ENCODE measurements at places on chromosomes 7 and 10.
A peak's percentile ranks its signal among the peaks of the same experiment; 100 is the strongest.

GRCh38 chr10:88890681-88891381 lies 10.8 kb downstream of the STAMBPL1 start:
- no peak for DNase-seq

DNA sequence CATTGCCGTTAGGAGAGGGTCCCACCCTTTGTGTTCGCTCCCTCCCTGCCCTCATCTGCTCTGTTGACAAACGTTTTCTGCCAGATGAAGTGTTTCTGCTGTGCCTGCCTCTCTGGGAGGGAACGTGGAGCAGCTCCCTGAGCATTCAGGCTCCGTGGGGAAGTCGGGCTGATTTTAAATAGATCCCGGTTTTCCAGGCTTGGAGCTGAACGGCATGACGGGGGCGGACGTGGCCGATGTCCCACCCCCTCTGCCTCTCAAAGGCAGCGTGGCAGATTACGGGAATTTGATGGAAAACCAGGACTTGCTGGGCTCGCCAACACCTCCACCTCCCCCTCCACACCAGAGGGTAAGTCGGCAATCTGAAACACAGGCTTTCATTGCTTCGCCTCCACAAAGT lies 101.9 kb upstream of the NPS start:
- no peak for DNase-seq

- no peak for DNase-seq
Observed at GRCh38 chr7:151079199-151079910, 1.3 kb downstream of the FASTK start.

- no peak for DNase-seq
Observed at GRCh38 chr10:88291289-88292184, 291.6 kb downstream of the RNLS start.

GRCh38 chr7:44390701-44391100 lies 65.3 kb upstream of the CAMK2B start:
- no peak for DNase-seq

- peak; percentile 89 for DNase-seq
Observed at GRCh38 chr10:98267894-98268693, at the start of gene LOXL4. Gene LOXL4, minus strand, starts transcription at chr10:98268194. Its CDS starts 5,175 bp downstream, at chr10:98263019.

GRCh38 chr7:75621124-75621523 lies 117.6 kb downstream of the HIP1 start:
- DNase-seq, result no peak

GRCh38 chr10:19518632-19519031 lies 297.6 kb upstream of the PLXDC2 start:
- no peak for DNase-seq

DNA sequence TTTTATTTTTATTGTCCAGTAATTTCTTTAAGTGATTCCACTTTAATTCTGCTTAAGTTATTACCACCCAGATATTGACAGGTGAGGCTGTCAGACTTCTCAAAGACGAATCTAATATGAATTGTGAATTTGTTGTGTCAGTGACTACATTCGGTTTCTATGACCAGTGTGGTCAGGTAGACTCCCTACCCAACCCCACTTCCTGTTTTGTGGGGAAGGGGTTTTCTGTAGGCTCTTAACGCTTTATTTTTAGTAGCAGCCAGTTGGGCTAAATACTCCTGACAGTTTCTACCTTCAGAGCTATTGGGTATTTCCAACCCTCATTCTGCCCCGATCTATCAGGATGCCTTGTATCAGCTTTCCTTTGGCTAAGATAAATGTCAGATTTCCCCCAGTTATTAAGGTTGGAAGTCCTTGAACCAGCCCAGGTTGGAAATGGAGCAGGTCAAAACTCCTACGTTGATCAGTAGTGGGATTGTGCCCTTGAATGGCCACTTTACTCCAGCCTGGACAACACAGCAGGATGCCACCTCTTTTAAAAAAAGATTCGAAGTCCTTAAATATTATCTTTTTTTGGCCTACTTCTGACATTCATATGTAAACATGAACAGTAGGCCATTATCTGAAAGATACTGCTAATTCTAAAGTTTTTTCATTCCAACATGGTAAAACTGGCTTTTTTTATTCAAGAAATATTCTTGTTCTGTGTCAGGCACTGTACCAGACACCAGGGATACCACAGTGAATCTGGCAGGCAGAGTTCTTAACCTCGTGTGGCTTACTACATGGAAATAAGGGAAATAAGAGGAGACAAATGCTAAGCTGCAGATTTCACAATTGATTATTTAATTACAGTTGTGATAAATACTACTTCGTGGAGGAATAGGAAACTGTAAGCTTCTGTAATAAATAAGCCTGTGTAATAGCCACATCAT lies 133.3 kb upstream of the SAMD8 start:
- no peak for DNase-seq

DNA sequence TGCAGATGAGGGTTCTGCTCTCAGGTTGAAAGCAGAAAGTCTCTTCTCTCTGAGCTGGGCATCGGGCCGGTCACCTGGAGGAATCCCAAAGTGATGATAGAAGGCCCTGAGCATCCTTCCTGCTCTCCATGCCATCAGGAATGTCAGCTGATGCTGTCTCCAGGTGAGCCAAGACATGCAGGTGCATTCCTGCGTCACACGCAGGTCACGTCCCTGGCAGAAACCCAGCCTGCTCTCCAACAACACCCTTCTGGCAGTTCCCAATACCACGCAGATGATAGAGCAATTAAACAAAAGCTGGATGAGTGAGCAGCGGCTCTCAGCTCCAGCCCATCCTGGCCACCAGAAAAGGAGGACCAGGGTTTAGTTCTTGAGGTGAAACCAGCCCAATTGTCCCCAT lies 6.9 kb upstream of the WIPI2 start:
- DNase-seq, result no peak

GRCh38 chr10:87626422-87626892 lies 33.2 kb upstream of the PAPSS2 start:
- DNase-seq, result no peak

DNA sequence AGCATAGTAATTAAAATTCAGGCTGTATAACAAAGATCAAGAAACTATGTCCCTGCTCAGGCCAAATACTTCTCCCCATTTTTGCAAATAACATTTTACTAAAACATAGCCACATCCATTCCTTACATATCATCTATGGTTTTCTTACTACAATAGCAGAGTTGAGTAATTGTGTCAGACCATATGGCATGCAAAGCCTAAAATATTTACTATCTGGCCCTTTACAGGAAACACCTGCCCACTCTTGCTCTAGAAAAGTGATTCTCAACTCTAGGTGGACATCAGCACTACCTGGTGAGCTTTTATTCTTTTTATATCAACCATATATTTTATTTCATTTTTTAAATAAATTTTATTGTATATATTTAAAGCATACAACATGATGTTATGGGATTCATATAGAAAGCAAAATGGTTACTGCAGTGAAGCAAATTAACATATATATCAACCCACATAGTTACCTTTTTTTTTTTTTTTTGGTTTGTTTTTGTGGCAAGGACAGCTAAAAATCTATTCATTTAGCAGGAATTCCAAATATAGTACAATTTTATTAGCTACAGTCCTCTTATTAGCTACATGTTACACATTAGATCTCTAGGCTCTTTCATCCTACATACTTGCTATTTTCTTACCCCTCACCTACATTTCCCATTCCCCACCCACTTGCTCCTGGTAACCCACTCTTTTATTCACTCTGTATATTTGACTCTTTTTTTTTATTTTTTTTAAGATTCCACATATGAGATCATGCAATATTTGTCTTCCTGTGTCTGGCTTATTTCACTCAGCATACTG lies 19.6 kb downstream of the ABI1 start:
- no peak for DNase-seq

DNA sequence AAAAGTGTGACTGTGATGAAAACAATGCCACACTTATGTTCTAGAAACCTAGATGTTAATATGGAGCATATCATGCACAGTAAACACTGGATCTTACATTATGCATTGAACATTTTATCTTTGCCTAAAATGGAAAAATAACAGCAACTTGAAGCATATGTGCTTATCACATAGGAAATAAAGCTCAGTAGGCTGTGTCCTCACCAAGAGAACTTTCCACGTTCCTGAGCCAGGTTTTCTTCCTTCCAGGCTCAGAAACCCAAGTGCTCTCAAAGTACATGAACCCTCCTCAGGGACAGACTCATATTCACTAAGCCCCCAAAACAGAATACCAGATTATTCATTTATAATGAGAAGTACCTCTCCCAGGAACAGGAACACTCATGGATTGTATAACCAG lies 79.4 kb upstream of the PRKAR2B start:
- no peak for DNase-seq

GRCh38 chr7:139972029-139972428 lies 90.7 kb downstream of the PARP12 start:
- DNase-seq, result no peak

DNA sequence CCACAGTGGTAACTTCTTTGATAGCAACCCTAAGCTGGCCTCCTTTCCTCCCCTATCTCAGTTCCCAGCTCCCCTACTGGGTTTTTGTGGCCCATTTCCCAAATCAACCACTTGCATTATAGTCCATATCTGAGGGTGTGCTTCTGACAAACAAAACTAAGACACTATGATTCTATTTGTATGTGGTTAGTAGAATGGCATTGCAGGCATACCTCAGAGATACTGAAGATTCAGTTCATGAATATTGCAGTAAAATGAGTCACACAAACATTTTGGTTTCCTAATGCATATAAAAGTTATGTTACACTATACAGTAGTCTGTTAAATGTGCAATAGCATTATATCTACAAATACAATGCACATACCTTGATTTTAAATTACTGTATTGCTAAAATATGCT lies 15.4 kb upstream of the TMEM243 start:
- no peak for DNase-seq

DNA sequence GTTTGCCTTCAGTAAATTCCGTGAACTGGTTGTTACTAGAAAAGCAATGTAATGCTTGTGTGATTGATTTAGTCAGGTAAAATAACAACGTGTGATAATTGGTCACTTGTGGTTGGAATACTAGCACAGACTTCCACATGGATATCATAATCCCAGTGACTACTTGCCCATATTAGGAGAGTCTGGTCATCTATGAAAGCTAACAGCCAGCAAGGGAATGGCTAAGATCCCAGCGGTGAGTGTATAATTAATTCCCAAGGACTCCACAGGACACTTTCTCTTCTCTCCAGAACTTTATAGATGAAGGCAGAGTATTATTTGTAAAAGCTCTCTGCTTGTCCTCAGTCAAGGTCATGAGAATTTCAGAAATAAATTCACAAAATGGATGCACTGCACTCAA lies 662.6 kb upstream of the TEX47 start:
- DNase-seq, result no peak

GRCh38 chr10:110214371-110214826 lies 7.0 kb downstream of the MXI1 start:
- DNase-seq, result no peak

DNA sequence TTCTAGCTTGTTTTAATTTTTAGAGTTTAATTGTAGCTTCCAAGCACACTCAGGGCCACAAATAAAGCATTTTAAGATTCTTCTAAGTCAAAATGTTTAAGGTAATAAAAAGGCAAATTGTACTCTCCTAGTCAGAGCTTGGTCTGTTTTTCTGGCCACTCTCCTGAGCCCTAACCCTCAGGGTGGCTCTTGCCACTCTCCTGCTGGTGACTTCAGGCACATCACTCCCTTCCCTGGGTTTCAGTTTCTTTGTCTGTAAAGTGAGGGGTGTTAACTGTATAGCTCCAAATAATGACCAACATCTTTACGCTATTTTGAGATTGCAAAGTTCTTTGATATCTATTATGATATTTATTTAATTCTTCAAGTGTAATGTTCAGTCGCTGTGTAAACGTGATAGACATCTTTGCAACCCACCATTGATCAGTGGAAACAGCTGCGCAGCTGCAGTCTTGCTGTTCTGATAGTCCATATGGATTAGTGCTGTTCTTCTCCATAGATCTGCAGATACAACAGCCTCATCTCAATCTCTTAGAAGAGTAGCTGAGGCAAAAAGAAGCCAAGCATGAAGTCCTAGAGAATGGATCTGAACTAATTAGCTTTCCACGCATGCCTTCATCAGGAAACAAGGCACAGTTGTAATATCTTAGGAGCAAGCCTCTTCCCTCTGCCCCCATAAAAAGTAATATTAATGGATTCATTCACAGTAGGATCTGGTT lies 189.9 kb downstream of the PLPP4 start:
- DNase-seq, result no peak

DNA sequence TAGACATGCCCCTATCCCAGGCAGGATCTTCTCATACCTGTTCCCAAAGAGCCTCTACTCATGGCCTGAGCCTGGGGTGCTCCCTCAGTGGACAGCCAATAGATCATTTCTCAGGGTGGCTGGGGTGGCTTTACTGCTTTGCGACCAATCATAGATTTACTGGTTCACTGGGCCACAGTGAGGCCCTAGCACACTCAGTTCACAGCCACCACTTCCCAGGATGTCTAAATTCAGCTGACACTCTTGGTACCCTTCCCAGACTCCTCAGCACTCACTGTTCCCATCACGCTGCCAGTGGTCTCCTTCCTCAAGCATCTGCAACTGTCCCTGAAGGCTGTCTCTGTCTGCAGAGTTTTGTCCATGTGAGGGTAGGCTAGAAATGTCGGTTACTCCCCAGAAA lies 50.6 kb downstream of the ARHGAP22 start:
- DNase-seq, result no peak

GRCh38 chr10:514137-514671 lies 175.3 kb downstream of the DIP2C start:
- DNase-seq, result no peak

DNA sequence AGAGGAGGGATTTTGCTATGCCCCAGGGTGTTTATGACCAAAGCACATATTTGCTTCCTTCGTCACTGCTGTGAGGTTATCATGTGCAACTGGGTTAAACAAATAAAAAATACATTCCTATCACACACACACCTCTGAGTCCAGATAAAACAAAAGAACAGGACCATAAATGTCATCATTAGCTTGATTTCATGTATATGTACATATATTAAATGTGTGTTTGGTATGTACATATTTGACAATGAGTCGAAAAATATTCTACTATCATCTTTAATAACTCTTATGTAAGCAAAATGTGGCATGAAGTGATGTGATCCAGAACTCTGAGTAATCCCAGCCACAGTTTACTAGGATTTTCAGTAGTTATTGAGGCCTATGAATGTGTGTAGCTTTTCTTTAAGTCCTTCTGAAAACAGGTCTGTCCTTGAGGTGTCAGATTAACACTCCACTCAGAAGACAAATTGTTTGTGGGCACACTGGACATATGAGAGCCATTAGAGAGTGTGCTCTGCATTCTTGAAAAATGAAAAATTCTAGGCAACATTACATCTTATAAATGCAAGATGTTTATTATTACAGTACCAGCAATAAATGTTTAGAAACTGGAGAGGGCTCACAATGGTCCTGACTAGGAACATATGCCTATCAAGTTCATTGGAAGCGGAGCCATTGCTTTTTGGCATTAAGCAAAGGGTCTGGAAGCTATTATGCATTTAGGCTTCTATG lies 335.1 kb upstream of the SEMA3A start:
- DNase-seq, result no peak

- DNase-seq, result no peak
Observed at GRCh38 chr7:50801907-50802306, 19.2 kb upstream of the GRB10 start.

DNA sequence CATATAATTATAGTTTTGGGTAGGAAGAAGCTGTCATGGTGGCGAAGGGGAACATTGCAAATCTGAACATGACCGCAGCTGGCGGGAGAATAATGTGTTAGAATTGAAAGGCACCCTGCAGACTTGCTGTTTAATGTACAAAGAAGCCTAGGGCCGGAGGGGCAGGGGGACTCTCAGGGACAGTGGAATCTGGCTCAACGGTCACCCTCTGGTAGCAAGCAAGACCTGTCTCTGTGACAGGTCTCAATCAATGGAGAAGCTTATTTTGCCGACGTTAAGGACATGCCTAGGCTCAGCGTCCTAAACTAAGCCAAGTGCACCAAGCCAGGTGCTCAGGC lies 177.3 kb downstream of the NSUN6 start:
- no peak for DNase-seq
